Activated T-cell treated with anti-CD3 and anti-CD28 coated beads, Interleukin-2, amount 50 U/mL, for 1 hour (primary cell): ENCODE measurements at places on chromosomes 16 and 17.

DNA sequence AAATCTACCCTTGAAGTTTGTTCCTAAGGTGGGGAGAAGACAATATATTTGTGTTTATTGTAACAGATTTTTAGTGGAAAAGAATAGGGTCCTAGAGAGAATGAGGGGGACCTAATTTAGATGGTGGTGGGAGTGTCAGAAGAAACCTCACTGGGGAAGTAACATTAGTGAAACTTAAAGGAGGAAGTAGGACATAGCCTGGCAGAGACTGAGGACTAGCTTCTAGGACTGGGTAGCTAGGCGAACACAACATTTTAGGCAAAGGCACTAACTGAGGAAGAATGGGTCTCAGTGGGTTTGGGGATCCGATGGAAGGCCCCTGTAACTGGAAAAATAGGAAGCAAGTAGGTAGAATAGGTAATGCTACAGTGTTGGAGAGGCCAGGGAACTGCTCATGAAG is 4.2 kb upstream of the ARL2BP start:
- DNase-seq, result no peak

- no peak for DNase-seq
Observed at GRCh38 chr16:86877108-86877507, 298.8 kb downstream of the FOXL1 start.

- DNase-seq, result peak; percentile 11
Observed at GRCh38 chr16:84071121-84071520, 28.5 kb upstream of the SLC38A8 start.

DNA sequence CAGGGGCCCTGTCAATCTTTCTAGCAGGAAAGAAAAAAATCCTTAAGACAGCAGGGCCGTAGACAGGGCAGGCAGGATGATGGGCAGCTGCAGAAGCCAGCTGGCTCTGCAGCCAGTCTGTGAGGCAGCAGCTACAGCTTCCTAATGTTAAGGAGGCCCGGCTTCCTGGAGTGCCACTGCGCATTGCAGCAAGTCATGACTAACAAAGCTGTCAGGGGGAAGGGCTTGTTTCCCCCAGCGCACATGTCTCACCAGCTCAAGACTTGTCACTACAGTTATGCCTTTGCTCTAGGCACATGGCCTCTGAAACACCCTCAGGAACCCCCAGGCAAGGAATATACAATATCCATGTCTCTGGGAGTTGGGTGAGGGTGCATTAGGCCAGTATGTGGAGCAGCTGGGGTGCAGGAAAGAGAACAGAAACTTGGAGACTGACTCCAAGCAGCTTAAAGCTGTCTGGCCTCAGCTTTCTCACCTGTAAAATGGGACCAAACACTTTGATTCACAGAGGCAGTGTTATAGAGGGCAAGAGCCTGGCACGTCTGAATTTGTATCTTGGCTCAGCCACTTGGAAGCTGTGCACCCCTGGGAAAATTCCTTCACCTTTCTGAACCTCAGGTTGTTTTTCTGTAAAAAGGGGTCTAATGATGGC is 220.0 kb downstream of the HAPSTR1 start:
- DNase-seq, result no peak

GRCh38 chr17:13490906-13491482 is 110.7 kb downstream of the HS3ST3A1 start:
- DNase-seq, result no peak

GRCh38 chr17:74480290-74480689 is 13.9 kb downstream of the CD300A start:
- no peak for DNase-seq
